Activated CD8-positive, alpha-beta memory T cell treated with anti-CD3 and anti-CD28 coated beads for 1 hour (primary cell): ENCODE measurements at places on chromosomes 3 and 15.

- DNase-seq, result no peak
Measured at GRCh38 chr3:112531358-112531781, 30.4 kb downstream of the ATG3 start.

GRCh38 chr15:26531489-26531888, 241.4 kb downstream of the GABRB3 start:
- DNase-seq, result no peak

- DNase-seq, result no peak
Measured at GRCh38 chr15:66847565-66847991, 145.5 kb downstream of the SMAD6 start.

GRCh38 chr3:22098021-22098420, 347.0 kb upstream of the ZNF385D start:
- no peak for DNase-seq

- no peak for DNase-seq
Measured at GRCh38 chr15:49145651-49146609, 9.5 kb downstream of the COPS2 start.

GRCh38 chr3:42317137-42317536, 51.2 kb upstream of the CCK start:
- DNase-seq, result no peak

DNA sequence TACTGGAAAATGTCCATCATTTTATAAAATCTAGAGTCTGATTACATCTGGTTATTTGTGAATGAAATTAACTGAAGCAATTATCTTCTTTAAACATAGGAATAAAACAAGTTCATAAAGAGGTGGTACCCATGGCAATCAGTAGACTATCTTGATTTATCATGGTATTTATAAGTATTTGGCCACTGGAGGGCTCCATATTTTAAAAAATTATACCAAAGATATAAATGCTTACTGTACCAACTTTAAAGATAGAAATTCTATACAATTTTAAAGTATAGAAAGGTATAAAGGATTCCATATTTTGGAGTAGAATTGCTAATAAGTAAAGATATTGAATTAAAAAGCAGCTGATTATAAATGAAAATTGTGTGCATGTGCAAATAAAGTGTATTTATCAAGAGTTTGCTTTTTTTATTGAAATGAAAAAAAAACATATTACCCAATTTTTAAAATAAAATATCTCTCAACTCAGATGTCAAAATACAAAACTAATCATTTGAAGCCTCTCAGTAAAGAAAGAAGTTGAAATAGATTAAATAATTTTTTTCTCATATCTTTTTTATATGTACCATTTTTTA, 105.3 kb downstream of the BBX start:
- DNase-seq, result no peak

DNA sequence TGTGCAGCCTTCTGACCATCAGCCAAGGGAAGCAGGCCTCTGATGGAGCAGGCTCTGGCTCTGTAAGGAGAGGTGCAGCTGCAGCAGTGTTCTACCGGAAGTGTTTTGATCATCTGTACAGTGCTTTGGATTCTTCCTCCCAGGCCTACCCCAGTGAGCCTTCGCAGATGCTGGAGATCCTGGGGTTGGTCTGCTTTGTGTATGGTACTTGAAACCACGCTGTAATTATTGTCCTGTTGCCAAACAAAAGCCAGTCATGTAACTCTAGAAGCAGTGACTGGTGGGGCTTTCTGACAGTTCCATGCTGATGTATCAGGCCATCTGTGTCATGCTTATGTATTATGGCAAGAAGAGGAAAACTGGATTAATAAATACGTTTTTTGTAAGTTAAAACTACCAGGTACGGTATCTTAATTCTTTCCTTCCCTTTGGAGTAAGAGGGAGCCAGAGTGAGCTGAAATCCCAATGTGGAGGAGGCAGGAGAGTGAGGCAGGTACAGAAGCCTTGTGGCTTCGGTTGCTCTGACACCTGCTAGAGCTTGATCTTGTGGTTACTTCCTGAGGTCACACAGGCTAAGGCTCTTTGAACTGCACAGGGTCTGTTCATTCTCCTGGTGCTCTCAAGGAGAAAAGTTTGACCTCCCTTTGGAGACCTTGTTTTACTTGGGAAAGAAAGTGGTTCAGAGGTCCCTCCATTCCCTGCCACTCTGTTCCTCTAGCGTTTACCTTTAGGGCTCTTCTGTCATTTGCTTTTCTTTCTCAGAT, 3.7 kb downstream of the TMEM42 start:
- no peak for DNase-seq

GRCh38 chr15:90142216-90143165, 40.2 kb upstream of the IDH2 start:
- DNase-seq, result peak; percentile 12

DNA sequence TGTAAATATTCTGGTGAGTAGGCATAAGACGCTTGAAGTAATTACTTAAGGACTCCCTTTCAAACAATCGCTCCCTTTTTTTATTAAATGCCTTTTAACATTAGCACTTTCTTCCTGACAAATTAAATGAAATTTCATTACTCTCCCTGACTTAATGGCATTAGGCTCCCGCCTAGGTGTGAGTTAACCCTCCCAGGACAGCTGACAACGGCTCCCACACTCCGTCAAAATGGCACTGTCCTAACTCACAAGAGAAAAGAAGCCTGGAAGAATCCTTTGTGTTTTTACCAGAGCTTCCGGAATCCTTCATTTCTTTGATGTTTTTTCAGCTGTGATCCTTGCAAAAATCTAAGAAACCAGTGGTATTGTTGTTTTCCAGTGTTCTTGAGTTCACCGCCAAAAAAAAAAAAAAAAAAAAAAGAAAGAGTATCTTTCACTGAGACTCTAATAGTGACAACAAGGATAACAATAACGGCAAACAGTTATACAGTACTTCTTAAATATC, 861.0 kb upstream of the NR2F2 start:
- no peak for DNase-seq

DNA sequence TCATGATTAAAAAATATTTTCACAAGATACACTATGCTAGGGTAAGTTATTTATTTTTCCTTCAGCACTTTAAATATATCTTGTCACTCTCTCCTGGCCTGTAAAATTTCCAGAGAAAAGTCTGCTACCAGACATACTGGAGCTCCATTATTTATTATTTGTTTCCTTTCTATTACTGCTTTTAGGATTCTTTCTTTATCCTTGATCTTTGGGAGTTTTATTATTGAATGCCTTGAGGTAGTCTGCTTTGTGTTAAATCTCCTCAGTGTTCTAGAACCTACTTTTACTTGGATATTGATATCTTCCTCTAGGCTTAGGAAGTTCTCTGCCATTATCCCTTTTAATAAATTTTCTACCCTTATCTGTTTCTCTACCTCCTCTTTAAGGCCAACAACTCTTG, 142.0 kb upstream of the TGFBR2 start:
- no peak for DNase-seq

DNA sequence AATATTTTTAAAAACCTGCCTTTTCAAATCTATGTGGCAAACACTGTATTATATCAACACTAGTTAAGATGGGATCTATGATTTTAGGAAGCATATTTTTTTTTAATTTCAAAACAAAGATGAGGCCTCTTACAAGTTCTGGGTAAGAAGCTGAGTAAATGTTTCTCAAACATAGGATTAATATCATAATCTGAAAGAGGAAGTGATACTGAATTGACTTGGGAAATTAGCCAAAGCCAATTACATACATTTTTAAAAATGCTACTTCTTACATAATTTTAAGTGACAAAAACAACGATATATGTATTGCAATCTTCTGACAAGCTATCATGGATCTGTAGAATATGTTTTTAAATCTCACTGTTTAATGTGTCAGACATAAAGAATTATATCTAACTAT, 135.1 kb upstream of the UBP1 start:
- DNase-seq, result no peak

- DNase-seq, result no peak
Measured at GRCh38 chr3:113214917-113215595, 3.7 kb downstream of the BOC start.

DNA sequence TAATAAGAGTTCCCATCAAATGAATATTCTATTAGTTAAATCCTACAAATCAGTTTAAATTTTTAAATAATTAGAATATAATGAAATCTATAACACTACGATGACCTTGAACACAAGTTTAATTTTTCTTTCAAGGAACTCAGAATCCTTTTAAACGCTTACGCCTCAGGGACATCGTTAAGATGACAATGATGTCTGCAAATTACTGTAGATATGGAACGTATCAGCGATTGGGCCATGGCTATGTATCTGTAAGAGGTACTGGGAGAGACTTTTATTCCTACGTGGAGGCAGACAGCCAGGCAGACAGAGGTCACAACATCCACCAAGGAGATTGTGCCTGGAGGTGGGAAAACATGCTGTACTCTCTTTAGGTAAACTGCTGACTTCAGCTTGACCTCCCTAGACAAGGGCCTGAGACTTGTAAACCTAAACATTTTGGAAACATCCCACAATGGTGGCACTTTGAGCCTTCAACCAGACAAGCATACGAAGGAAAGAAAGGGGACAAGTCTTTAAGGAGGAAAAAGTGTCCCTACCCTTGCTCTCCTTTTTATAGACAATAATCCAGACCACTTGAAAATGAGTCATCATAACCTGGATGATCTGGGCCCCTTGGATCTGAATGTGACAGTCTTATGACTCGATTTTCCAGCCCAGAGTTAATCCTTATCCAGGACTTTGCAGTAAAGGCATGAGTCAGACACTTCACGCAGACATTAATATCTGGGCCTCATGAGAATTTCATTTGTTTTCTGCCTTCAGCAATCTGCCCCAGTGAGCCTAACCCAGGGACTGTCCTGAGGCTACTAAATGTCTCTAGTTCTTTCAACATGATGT, 6.8 kb upstream of the LDHAL6B start:
- no peak for DNase-seq

DNA sequence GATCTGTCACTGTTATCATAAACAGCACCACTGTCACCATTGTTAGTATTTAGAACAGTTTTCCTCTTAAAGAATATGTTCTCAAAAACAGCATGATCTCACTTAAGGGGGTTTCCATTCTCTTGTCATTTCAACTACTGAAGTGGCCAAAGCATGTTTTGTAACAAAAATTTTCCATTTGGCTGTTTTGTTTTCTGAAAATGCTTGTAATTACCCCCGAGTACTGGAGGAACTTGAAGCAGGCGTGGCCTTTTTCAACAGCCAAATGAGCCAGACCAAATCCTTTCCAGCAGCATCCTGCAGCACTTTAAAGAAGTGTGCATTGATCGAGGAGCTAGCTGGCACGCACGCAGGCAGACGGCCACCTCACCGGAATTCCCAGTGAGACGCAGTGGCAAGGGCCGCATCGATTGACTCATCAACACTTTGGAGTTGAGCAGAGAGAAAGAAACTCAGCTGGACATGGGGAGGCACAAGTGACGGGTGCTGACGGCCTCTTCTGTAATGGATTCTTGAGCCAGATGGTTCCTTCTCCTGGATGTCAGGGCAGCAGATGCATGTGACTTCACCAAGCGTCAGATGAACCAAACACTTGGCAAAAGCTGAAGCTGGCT, 234.3 kb upstream of the IGF1R start:
- no peak for DNase-seq

DNA sequence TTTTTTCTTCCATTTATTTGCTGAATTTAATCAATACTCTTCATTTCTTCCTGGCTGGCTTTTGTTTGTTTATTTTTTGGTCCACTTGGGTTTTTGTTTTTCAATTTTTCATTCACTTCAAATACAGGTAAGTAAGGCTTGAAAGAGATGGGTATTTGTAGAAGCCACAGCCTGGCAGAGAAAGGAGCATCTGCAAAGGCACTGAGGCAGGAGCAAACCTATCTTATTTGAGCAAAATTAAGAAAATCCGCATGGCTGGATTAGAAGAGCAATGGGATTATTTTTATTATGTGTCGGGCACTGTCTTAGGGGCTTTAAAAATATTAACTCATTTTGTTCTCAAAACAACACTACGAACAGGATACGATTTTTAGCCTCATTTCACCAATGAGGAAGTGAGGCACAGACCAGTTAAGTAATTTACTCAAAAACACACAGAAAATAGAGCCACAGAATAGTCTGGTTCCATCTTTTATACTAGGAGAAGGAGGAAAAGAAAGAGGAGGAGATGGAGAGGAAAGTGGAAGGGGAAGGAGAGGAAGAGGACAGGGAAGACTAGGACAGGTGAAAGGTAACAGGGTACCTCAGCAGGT, 35.1 kb upstream of the CCDC80 start:
- no peak for DNase-seq

GRCh38 chr15:77514641-77515402, 94.1 kb downstream of the HMG20A start:
- no peak for DNase-seq

- no peak for DNase-seq
Measured at GRCh38 chr3:40299721-40300335, 9.7 kb upstream of the EIF1B start.

DNA sequence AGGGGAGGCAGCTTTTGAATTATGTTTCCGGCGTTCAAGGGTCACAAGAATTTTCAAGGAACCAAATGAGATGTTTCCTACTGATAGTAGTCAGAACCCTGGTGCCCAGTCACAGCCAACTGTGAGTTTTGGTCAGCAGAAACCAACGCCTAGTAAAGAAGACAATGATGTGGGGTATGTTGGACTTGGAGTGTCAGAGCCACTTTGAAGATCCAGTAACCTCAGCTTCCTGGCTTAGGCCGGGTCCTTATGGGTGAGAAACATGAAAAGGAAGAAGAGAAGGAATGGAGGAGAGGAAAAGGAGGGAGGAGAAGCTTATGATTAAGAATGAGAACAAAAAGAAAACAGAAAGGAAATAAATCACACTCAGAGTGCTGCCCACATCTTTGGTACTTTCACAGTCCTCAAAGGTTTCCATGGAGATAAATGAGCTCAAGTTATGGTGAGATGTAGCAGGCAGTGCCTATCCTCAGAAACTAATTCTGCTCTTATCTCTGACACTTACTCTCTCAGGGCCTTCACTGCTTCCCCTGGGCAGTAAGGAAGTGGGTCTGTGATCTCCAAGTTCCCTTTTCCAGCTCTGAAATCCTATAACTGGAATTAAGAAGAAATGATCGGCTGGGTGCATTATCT, 2.0 kb upstream of the MCF2L2 start:
- DNase-seq, result no peak

DNA sequence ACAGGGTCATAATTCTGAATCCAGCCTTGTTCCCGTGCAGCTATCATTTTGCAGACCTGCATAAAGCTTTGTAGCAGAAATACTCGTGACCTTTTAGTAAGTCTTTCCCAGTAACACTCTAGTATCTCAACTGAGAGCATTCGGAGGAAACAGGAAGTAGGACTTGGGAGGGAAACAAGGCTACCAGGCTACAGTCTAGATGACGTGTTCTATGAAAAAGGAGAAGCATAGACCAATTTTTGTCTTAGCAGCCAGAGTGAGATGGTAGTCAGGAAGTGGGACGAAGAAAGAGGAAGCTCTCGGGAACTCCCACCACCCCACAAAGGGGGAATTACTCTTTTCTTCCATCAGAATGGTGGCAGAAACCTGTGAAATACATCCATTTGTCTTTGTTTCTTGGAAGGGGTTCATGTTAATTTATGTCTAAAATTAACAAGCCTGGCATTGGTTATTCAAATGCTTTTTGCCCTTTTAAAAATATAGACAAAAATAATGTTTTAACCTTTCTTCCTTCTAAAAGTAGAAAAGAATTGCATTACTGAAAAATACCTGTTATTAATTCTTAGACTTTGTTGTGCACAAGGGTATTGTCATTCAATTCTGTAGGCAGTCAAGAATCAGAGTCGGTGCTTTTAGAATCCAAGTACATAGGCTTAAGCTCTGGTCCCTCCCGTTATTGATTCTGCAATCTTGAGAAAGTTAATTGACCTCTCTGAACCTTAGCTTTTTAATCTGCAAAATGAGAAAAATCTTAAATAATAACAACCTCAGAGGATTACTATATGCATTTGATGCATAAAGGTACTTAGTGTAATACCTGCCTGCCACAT, 1.6 kb upstream of the SUCNR1 start:
- DNase-seq, result no peak
